Immature natural killer cell (primary cell): ENCODE measurements at places on chromosomes 2 and 18. TPM values are rescaled to one million over a fixed set of nuclear protein-coding genes. Genes with fewer than 3 reads are reported as not detected.
A peak's percentile ranks its signal among the peaks of the same experiment; 100 is the strongest.

MAP4K4 gene
- 3.4 TPM for polyA plus RNA-seq

GRCh38 chr2:69933839-69934613, 19.1 kb downstream of the MXD1 start:
- no peak for DNase-seq
- H3K4me3 ChIP-seq, result no peak overlapping the region
- H3K27ac ChIP-seq, result peak overlapping the region; percentile 54
- peaks cover 56% of the 10 kb centered on the region for H3K4me1 ChIP-seq

GRCh38 chr2:10834068-10834655, 21.6 kb upstream of the PDIA6 start:
- H3K27ac ChIP-seq, result no peak overlapping the region
- no peak overlapping the region for H3K4me3 ChIP-seq
- peaks cover 11% of the 10 kb centered on the region for H3K27me3 ChIP-seq
- H3K36me3 ChIP-seq, result no peaks in the 10 kb centered on the region
- DNase-seq, result no peak
- peaks cover 4% of the 10 kb centered on the region for H3K4me1 ChIP-seq

DNA sequence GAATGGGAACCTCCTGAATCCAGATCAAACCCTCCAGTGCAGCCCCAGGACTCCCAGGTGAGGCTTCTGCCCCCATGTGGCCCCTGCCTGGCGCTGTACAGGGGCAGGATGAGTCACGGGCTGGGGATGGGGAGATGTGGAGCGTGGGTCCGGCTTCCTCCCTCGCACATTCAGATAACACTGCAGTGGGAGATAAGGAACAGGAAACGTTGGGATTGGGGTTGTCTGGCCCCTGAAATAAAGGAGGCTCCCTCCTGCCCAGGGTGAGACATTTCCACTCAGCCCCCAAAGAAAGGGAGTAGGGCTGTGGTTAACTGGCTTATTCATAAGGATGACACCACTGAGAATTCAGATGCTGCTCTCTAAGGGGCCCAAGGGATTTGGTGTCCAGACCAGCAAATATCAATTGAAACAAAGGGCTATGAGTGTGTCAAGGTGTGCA, 30.7 kb downstream of the IGFBP5 start:
- no peak overlapping the region for H3K4me3 ChIP-seq
- H3K4me1 ChIP-seq, result no peaks in the 10 kb centered on the region
- H3K27ac ChIP-seq, result no peak overlapping the region
- H3K27me3 ChIP-seq, result peaks cover 2% of the 10 kb centered on the region
- DNase-seq, result no peak

COMMD1 gene
- 69.3 TPM for polyA plus RNA-seq

DNA sequence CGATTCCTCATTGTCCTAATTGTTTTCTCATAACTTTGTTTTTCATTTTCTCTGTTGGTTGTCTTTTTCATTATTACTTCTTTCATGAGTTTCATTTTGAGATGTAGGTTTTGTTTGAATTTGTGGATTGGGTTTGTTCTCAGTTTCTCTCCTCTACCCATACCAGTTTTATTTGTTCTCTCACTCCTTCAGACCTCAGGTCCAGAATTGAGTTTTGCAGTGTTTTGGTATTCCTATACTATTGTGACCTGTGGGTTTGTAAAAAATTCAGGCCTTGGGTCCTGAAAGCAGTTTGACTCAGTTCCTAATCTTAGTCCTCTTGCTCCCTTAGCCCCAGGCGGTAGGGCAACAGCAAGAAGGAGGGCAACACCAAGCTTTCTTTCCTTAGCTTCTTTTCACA, 28.3 kb upstream of the UBE2E3 start:
- H3K4me1 ChIP-seq, result no peaks in the 10 kb centered on the region
- H3K4me3 ChIP-seq, result no peak overlapping the region
- DNase-seq, result no peak
- no peaks in the 10 kb centered on the region for H3K36me3 ChIP-seq

GRCh38 chr2:227280895-227281294, 44.2 kb upstream of the MFF start:
- H3K27ac ChIP-seq, result no peak overlapping the region
- DNase-seq, result no peak

DNA sequence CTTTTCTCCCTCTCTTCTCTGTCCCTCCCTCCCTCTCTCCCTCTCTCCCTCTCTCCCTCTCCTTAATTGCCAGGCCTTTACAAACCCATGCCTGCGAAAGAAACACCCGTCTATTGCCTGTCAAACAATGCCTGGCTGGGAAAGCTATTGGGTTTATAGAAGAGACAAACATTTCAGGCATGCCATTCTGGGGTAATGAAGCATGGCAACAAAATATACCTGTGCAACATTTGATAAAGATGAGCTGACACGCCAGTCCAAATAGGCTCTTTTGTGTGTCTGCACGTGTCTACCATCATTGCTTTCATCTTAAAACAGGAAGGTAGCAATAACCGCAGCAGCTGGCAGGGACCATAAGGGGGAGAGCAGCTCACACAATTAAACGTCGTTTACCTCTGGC, 282.1 kb downstream of the ZNF516 start:
- no peak overlapping the region for H3K27ac ChIP-seq
- no peak for DNase-seq
- no peaks in the 10 kb centered on the region for H3K36me3 ChIP-seq
- H3K4me1 ChIP-seq, result no peaks in the 10 kb centered on the region
- H3K27me3 ChIP-seq, result no peaks in the 10 kb centered on the region

ANKRD30BL gene
- not detected for polyA plus RNA-seq

DNA sequence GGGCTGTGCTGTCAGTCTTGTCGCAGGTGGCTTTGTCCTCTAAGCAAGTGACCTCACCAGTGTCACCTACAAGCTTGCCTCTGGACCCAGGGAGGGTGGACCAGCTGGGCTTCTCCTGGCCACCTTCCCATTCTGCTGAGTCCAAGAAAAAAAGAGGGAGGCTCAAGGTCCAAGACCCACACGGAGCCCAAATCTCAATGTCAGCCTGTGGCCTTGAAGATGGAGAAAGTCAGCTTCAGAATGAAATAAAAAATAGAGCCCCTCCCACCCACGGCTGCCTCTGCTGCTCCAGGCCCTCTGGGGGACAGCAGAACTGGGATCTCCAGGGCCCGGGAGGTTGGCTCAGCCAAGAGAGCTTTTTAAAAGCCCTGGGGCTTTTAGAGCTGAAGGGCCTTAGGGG, 145.9 kb downstream of the TNS1 start:
- no peak overlapping the region for H3K27ac ChIP-seq
- H3K36me3 ChIP-seq, result no peaks in the 10 kb centered on the region
- no peak for DNase-seq
- H3K4me3 ChIP-seq, result no peak overlapping the region

GRCh38 chr2:208265371-208265800, 669 bp upstream of the PIKFYVE start:
- peaks cover 63% of the 10 kb centered on the region for H3K4me1 ChIP-seq
- H3K36me3 ChIP-seq, result no peaks in the 10 kb centered on the region
- H3K27ac ChIP-seq, result peak overlapping the region; percentile 96
- H3K27me3 ChIP-seq, result peaks cover 7% of the 10 kb centered on the region
- DNase-seq, result peak; percentile 52

- H3K4me1 ChIP-seq, result peaks cover 7% of the 10 kb centered on the region
- peaks cover 4% of the 10 kb centered on the region for H3K27me3 ChIP-seq
- H3K36me3 ChIP-seq, result no peaks in the 10 kb centered on the region
Observed at GRCh38 chr2:70785137-70785911, 5.1 kb downstream of the FIGLA start.
